ENCODE measurements at places on chromosomes 5 and 9.

DNA sequence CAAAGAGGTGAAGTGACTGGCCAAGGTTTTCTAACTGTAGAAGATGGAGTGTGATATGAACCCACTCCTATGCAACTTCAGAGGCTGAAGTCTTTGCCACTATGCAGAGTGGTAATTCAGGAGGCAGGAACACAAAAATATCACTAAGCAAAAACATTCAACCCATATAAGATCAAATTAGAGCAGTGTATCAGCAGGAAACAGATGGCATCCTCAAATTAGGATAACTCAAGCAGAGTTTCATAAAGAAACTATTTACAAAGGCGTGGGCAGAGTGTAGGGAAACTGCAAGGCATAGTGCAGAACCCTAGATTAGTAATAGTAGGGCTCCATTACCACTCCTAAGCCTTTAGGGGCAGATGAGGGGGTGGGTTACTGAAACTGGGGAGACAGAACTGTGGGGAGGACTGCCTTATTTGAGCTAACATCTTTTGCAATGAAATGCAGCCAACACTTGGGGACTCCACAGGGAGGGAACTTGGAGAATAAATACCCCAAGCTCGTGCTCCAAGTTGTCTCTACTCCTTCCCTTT, 72.2 kb downstream of the PTTG1 start:
- DNase-seq, result no peak

DNA sequence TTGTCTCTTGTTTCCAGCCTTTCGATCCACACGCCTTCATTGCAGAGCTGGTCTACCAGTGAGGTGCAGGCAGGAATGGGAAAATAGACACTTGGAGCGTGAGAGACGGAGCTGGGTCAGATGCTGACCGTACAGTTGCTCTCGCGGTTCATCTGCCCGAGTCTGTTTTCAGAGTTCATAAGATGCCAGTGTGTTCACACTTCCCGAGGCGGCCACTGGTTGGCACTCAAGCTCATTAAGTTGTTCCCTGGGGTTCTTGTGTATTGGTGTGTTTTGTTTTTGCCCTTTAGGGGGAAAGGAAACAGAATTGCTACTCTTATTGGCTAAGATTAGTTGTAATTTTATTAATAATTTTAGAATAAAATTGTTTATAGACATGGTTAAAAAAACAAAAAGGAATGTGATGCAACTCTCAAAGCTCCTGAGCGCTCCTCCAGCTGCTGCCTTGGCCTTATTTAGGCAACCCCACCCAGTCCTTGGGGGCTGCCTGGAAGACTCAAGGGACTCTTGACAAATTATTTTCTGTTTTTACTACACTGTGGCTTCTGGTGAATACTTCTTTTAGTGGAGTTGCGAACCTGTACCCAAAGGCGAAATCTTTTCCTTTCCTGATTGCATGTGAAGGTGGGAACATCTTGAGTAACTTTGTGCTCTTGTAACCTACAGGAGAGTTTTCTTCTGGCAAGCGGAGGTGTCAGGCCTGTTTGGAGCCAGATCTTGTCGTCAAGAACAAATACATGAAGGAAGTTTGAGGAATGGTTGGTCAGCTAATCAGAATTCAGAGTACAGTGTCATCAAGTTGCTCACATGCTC, 146.1 kb downstream of the MAST4 start:
- no peak for DNase-seq

- DNase-seq, result no peak
Measured at GRCh38 chr5:89399548-89399947, 516.6 kb upstream of the MEF2C start.

DNA sequence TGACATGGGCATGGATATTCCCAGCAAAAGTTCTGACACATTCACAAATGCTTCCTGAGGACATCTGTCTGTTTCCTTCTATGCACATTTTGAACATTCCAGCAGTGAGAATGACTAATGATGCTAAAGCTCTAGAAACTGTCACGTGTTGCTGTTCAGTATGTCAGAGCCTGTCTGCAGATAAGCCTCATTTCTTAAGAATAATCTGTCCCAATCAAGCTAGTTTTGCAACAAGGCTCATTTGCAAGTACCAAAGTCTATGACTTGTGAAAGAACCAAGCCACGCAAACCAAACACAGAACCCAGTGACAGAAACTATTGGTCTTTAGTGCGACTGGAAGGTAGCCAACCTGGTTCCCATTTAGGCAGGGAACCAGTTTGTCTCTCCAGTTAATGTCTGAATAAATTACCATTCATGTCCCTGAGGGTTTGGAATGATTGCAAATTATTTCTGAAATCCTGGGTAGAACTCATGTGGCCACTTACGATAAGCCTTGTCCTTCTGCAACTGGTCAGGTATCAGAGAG, 178.5 kb downstream of the C9orf152 start:
- peak; percentile 95 for DNase-seq

DNA sequence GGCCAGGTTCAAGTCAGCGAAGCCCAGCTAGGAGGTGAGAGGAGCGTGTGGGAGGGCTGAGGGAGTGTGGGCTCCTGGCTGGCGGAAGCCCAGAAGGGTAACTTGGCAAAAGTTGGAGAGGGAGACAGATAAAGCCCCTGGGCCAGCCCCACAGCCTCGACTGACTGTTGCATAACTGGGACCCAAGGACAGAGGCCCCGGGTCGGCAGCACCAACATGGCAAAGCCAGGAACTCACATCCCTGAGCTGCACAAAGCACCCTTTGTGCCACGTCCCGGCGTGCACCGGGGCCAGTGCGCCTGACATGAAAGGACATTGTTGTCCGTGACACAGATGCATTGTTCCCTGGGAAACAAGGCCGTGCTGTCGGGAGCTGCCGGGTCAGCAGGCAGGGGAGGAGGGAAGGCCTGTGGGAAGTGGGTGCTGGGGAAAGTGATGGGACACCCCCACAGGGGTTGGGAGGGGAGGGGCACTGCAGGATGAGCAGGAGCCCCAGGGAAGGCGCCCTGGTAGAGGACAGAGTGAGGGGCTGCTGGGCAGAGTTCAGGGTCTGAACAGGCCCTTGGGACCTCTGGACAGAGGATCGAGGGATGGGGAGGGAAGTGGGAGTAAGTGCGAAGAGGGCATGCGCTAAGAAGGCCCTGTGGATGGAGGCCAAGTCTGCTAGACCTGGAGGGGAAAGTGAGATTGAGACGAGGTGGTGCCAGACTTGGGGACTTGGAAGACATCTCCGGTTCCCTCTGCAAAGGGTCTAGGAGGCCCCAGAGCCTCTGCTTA, 13.0 kb upstream of the DPM2 start:
- no peak for DNase-seq

GRCh38 chr5:9549941-9550340, 4.1 kb upstream of the SEMA5A start:
- no peak for DNase-seq

GRCh38 chr9:11755951-11756350, 937.2 kb upstream of the TYRP1 start:
- DNase-seq, result no peak

DNA sequence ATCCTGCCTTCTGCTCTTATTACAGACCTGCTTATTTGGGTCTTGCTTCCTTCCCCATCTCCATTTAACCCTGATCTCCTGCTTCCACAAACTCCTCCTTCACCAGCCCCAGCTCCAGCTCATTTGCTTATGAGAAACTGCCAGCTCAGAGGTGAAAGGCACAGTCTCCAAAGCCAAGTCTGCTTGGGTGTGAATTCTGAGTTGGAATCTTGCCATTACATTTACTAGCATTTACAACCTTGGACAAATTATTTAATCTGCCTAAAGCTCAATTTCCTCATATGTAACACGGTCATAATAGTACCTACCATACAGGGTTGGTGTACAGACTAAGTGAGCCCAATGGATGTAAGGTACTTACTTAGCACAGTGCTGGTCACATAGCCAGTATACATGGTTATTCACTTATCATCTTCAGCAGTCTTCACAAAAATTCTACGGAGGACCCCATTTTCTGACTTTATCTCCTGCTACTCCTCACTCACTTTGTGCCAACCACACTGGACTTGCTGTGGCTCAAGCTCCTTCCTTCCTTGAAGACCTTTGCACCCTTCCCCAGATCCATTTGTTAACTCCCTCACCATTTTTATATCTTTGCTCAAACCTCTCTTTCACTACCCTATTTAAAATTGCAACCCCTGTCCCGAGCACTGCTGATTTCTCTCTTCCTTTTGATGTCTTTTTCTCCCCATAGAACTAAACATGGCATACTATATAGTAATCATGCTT, 86.2 kb downstream of the DOCK2 start:
- no peak for DNase-seq

GRCh38 chr5:160466889-160467554, 45.4 kb downstream of the PTTG1 start:
- DNase-seq, result no peak

- DNase-seq, result no peak
Measured at GRCh38 chr5:78755822-78756429, 107.4 kb upstream of the LHFPL2 start.

GRCh38 chr9:8850914-8851313, 1051.3 kb upstream of the DMAC1 start:
- DNase-seq, result no peak

- DNase-seq, result peak; percentile 39
Measured at GRCh38 chr5:34929720-34930461, 532 bp downstream of the DNAJC21 start.

GRCh38 chr5:172407822-172408221, 46.5 kb downstream of the SH3PXD2B start:
- DNase-seq, result no peak

DNA sequence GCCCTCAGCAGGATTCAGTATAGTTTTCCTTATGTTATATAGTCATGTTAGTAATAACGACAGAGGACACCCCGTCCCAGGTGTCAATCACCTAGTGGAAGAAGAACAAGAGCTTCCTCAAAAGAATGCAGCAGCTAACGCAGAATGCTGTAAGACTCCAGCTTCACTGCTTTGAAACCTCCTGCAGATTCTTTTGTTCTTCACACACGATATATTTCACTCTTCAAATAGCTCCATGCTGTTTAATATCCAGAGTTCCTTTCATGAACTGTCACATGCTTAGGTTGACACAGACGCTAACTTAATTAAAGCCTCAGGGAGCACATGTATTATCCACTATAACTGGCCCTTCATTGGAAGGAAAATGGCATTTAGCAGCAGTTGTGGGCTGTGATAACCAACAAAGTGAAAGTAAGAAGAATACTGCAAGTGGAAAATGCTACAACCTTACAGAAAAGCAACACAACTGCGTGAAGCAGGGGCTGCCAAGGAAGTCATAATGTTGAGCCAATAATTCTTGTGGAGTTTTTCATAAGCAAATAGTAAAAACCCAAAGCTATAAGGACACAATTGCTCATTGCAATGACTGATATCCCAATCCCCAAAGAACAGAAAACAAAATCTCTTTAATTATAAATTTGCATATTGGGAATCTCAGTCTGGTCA, 387.5 kb downstream of the PLK2 start:
- no peak for DNase-seq

GRCh38 chr5:24777392-24777791, 132.6 kb upstream of the CDH10 start:
- DNase-seq, result no peak

- no peak for DNase-seq
Measured at GRCh38 chr9:124792257-124793014, 15.5 kb downstream of the OLFML2A start.

DNA sequence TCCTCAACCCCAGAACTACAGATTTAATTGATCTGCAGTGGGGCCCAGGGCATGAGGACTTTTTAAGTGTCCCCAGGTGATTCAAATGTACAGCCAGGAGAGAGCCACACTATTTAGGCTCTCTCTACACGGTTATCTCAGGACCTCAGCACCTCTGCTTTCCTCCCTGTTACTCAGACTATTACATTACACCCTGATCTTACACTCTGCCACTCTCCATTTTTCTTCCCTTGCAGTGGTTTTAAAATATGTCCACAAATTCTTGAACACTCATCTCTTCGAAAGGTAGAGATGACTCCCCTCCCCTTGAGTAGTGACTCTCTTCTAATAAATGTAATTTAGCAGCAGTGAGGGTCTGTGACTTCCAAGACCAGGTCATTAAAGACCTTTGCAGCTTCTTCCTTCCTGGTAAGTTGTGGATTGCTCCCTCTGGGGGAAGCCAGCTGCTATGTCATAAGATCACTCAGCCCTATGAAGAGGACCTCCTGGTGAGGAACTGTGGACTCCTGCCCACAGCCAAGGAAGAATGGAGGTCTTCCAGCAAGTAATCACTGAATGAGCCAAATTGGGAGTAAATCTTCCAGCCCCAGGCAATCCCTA, 87.5 kb upstream of the SSBP2 start:
- no peak for DNase-seq

- DNase-seq, result no peak
Measured at GRCh38 chr5:171574376-171574775, 154.9 kb downstream of the FGF18 start.

DNA sequence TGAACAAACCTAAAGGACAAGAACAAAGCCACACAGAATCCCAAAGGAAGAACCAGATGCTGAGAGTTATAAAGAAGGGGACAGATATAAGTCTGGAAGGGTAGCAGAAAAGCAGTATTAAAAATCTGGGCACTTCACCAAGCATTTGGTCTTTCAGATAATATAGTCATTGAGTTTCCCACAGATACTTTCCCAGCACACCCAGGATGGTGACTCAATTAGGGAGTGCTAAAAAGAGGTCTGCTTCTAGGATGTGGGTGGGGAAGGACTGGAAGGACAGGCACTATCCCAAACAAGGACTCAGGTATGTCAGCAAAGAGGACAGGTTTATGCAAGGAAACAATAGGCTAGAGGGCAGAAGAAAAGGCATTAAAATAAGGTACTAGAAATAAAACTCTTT, 59.3 kb downstream of the DIAPH1 start:
- no peak for DNase-seq

All from GF-D8 (cell line).